LNCaP clone FGC (cell line): ENCODE measurements at places on chromosomes 11 and 22.

DNA sequence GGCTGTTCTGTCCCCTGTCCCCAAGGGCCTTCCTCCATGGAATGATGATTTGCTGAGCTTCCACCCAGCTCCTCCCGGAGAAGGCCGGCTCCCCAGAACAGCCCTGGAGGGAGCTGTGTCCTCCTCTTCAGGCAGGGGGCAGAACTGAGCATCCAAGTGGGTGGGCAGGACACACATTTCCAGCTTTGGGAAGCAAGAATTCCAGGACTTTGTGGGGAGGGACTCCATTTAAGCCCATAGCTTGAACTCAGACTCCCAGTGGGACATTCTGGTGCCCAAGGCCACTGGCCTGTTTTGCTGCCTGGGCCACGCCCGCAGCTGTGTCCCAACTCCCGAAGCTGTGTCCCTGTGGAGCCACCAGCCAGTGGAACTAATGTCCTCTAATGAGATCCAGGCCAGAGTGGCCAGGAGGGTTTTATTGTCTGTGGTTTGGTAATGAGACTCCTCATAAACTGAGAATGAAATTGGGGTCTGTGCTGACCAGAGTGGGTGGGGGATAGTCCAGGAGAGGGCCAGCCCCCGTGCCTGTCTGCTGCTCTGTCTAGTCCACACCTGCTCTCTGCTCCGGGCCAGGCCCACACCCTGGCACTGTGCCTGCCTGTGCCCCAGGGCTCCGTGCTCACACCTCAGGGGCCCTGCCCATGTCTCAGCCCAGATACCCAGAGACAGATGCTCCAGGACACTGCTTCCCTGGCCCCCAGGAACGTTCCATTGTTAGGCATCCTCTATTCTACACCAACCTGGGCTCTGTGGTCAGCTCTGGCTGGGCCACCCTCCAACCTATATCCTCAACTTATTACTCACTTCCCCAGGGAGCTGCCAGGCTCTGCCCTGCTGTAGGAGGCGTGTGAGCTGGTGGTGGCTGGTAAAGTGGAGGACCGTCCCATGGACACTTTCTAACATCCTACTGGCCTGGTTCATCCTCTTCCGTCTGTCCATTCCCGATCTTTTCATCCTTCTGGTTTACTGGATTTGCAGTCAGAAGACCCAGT, 7.6 kb downstream of the NECTIN1 start:
- no peak for DNase-seq

DNA sequence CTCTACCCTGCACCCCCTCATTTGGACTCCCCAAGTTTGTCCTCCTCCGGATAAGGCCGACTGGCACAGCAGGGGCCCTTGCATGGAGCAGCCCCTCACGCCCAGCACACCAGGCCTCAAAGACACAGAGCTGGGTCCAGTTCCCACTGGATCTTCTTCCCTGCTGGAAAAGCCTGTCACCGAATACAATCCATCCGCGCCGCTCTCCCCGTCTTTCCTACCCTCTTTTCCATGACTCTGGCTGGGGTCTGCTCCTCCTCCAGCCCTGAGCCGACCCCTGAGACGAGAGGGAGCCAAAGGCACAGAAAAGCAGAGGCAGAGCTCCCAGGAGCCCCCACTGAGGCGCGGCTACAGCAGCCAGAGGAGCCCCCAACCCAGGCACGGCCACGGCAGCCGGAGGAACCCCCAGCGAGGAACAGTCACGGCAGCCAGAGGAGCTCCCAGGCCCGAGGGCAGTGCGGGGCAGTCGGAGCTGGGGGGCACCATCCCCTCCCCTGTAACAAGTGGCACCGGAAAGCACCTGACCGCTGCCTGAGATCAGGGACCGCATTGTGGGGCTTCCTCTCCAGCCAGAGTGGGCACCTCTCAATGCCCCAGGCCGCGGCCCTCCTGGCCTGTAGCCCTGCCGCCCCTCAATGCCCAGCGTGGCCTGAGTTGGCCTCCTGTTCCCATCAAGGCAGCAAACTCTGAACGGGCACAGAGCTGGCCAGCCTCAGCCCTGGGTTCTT, 12.0 kb downstream of the ALG12 start:
- DNase-seq: no peak

DNA sequence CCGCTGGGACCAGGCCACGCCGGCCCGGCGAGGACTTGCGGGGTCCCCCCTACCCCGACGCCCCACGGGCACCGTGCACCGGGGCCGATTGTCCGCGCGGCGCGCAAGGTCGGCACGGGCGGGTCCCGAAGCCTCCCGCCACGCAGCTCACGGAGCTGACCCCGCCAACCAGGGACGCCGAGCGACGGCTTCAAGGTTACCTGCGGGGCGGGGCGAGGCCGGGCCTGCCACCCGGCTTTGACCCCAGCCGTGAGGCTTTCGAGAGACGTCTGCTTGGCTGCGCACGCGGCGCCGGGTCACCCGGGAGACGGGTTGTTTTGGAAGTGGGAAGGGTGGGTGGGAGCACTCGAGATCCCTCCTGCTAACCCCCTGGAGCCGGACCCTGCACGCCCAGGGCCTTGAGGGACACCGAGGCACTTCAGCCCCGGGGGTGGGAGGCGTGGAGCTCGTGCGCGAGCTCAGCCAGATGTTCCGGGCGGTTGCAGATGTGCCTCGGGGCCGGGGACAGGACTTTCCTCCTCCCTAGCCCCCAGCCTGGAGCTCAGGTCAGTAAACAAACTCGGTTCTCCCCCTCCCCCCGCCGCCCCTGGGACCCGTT, 3.2 kb upstream of the WNT11 start:
- no peak for DNase-seq

DNA sequence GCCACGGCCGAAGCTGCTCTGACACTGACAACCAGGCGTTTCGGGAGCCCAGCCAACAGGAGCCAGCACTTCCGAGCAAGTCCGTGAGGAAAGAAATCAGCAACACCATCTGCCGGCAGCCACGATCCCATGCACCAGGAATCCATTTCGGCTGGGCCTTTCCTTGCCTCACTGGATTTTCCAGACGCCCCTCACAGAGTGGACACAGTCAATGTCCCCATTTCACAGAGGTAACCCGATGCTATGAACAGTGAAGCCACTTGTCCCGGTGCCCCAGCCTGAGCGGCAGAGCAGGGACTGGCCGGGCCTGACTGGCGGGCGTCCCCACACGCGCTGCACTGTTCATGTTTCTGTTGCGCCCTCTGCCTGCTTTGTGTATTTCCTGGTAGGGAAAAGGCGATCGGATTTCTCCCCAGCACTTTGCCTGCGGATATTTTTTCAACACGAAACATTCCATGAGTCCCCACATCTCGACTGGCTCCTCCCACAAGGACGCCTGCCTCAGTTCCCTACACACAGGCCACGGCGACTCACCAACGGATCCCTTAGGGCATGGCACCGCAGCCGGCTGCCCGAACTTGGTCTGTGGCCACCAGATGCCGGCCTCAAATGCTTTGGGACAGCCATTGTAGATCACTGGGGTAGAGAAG, 55.3 kb downstream of the TRMU start:
- DNase-seq: peak; percentile 57

DNA sequence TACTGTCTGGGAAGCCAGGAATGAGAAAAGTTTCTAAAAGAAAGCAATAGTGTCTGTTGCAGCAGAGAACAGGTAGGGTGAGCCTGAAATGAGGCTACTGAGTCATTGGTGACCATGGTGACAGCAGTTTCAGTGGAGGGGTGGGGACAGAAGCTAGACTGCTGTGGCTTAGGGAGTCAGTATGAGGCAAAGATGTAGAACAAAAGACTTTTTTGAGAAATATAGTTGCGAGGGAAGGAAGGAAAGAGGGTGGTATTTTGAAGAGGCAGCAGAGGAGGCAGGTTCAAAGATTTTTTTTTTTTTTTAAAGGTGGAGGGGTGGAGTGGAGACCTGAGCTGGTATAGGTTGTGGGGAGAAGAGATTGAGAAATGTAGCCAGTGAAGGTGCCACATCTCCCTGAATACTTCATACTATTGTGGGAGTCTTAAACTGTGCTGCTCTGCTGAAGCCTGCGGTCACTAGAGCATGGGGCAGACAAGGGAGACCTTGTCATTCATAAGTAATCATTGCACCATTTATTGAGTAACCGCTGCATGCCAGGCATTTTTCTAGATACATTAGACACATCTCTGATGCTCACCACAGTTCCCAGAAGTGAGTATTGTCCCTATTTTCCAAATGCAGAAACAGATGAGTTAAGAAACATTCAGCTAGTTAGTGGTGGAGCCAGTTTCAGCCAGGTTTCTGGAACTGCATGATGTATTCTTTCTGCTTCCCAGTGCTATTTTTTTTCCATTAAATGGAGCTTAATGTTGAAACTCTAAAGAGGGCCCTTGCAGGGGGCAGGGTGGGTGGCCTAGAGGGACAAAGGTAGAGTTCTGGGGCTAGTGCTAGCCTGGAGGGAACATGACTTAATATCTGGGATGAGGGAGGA, 49.9 kb downstream of the STIM1 start:
- no peak for DNase-seq

DNA sequence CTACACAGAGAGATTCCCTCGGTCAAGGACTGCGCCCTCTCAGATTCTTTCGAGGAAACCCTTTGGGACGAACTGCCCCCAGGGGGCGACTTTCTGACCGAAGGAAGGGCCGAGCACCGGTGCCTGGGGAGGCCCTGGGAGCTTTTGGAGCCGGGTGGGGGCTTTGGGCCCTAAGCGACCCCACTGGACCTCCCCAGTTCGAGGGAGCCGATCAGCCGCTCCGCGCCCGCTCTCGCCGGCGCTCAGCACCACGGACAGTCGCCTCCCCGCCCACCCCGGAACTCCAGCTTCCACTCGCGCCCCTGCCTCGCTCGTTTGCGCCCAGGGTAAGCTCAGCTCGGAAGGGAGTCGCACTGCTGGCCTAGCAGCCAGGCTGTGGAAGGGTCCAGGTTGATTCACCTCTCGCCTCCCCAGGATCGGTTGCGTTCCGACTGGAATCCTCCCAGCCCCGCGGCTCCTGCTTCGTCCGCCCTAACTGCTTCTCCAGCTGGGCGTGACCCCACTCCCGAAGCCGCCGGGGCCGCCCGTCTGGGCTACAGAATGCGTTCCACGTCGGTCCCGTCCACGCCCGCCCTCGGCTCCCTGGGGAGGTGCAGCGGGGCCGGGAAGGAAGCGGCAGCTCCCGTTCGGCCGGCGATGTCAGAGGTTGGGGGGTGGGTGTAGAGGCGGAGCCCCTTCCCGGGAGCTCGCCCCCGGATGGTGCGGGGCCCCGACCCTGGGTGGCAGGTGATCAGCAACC, 428 bp downstream of the SCN3B start:
- no peak for DNase-seq

- no peak for DNase-seq
Observed at GRCh38 chr11:111308140-111308539, 9.8 kb downstream of the POU2AF3 start.

DNA sequence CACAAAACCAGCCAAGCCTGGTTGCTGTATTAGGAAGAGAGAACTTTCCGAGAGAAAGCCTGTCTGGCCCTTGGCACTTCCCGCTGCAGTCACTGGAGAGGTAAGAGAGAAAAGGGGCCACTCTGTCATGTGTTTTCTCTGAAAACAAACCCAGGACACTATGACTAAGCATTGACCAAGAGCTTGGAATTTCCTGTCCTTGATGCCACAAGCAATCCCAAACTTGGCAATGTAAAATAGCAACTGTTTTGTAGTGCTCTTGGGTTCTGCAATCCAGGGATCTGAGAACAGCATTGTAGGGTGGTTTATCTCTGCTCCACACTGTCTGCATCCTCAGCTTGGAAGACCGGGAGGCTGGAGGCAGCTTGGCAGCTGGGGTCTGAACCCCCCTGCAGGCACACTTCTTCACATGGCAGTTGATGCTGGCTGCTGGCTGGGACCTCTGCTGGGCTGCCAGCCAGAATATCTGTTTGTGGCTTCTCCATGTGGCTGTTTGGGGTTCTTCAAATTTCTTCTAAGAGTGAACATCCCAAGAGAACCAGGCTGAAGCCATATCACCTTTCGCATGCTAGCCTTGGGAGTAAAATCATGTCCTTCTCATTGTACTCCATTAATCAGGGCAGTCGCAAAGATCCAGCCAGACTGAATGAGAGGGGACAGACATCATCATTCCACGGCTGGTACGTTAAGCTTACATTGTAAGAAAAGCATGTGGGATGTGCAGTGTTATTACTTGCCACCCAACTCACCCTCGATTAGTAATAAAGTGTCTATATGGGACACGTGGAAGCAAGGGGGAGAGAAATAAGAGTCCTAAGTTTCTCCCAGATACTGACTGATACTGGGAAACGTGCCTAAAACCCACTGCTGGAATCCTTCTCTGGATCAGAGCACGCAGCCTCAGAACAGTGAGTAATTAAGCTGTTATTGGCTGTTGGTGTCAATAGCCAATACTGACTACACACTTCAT, 537.4 kb upstream of the B3GAT1 start:
- DNase-seq: no peak

DNA sequence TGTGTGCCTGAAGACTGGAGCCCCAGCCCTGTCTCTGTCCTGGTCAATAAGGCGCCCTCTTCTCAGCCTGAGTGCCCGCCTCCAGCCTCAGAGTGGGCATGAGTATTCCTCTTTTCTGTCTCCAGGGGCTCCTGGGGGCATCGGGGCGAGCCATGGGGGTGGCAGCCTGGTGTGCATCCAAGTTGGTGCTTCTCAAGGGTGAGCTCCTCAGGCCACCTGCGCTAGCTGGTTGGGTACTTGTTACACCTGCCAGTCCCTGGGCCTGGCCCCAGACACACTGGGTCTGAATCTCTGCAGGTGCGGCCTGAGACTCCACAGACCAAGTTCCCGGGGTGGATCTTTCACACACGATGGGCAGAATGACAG, 168.6 kb upstream of the B3GAT1 start:
- no peak for DNase-seq

DNA sequence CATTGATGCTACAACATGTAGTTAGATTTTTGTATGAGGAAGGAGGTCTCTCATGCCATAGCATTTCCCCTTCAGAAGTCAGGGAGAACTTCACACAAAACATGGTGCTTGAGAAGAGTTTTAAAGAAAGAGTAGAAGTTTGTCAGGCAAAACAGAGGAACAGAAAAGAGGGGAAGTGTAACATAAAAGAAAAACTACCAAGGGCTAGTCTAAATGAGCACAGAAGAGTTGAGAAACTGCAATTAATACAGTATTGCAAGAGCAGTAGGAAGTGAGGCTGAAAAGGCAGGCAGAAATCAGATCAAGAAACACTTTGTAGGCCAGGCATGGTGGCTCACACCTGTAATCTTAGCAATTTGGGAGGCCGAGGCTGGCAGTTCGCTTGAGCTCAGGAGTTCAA, 61.0 kb downstream of the FAM168A start:
- no peak for DNase-seq

DNA sequence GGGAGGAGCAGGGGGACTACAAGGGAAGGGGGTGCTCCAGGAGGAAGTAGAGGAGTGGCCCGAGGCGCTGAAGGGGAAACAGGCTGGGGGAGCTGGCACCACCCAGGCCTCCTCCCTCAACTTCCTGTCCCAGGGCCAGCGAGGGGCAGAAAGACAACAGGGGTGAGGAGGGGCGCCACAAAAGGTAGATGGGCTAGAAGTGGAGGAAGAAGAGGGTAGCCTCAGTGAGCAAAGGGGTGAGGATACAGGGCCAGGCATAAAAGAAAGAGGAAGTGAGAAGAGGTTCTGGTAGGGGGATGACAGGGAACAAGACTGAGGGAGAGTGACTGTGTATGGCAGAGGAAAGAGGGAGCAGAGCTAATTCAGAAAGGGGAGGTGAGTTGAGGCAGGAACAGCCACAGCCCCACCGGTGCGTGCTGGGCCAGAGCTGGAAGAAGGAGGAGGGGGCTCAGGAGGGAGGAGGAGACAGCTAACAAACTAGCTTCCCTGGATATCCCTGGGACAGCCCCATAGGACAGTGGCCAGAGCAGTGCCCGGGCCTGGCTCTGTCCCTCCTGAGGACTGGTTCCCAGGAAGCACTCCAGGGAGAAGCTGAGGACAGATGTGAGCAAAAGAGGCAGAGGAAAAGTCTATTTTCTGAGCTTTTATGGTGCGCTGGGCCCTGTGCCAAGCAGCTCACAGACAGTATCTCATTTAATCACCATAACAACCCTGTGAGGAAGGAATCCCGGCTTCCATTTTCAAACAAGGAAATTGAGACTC, 8.5 kb downstream of the DCHS1 start:
- DNase-seq: no peak

GRCh38 chr11:48077251-48077650, 96.9 kb downstream of the PTPRJ start:
- no peak for DNase-seq
